GM23338 (cell line): ENCODE measurements at places on chromosomes 6 and 20. TPM values are rescaled to one million over a fixed set of nuclear protein-coding genes. Genes with fewer than 3 reads are reported as not detected.

DNA sequence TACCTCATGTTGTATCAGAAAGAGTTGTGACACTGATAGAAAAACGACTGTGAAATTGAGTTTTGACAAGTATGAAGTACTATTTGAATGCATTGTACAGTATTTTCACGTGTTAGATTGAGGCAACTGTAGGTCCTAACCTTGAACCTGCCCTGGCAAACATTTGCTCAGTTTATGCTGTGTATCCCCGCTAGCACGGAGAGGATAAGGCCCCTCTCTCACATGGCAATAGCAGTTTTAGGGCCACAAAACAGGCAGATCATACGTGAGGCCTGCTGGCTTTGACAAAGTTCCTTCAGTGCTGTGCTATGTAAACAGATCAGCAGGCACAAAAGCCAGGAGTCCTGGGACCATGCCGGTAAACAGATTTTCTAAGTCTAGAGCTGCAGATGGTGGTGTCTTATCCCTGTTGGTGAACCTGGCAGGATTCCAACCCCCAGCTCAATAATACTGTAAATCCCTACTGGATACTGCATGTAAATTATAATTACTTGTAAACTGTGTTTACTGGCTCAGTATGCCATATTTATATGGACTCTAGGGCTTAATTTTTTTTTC, 23.8 kb upstream of the FAM217A start:
- DNase-seq, result no peak

GRCh38 chr20:62391165-62392076, 4.5 kb downstream of the RPS21 start:
- no peak for DNase-seq

GRCh38 chr6:107290491-107290890, 168.9 kb downstream of the PDSS2 start:
- peak; percentile 29 for DNase-seq

PRDM13 gene
- polyA plus RNA-seq, result 0.08 TPM in 1 of 2 replicates, not detected in the other

PCSK2 gene
- polyA plus RNA-seq, result 0.37 and 0.68 TPM in 2 replicates

NEU1 gene
- polyA plus RNA-seq, result 31.4 and 32.3 TPM in 2 replicates

DNA sequence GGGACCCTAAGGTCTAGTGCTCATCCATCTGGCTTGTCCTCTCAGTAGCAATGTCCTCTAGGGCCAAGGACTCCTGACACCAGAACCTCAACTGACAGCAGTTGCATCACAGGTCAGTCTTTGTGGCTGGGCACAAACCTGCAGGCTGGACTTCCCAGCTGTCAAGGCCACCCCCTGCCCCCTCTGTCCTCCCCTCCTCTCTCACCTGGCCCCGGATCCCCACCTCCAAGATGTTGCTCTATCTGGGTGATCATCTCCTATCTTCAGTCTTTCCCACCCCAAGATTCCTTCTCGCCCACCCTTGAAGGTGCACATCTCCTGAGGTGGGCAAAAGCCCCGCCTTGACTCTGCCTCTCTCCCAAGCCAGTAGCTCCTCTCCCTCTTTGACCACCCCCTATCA, 131.8 kb upstream of the SRSF6 start:
- DNase-seq, result no peak

GRCh38 chr6:1315560-1316386, 3.9 kb downstream of the FOXQ1 start:
- DNase-seq, result peak; percentile 21

DNA sequence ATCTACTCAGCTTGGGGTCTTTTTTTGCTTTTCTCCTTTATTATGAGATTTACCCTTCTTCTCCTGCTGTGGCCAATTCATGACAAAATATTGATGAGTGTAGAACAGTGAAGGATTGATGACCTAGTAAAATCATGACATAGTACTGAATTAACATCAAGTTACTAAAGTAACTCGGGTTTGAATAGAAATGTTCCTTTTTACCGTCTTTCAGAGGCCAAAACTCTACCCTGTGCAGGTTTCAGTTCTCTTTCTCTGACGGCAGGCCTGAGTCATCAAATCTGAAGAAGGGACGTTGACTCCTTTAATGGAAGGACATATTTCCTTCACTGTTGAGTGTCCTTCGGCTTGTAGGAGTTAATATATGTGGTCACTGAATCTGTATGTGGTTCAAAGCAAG, 80.7 kb downstream of the RREB1 start:
- no peak for DNase-seq

FAM217A gene
- polyA plus RNA-seq, result not detected in 2 replicates

DNA sequence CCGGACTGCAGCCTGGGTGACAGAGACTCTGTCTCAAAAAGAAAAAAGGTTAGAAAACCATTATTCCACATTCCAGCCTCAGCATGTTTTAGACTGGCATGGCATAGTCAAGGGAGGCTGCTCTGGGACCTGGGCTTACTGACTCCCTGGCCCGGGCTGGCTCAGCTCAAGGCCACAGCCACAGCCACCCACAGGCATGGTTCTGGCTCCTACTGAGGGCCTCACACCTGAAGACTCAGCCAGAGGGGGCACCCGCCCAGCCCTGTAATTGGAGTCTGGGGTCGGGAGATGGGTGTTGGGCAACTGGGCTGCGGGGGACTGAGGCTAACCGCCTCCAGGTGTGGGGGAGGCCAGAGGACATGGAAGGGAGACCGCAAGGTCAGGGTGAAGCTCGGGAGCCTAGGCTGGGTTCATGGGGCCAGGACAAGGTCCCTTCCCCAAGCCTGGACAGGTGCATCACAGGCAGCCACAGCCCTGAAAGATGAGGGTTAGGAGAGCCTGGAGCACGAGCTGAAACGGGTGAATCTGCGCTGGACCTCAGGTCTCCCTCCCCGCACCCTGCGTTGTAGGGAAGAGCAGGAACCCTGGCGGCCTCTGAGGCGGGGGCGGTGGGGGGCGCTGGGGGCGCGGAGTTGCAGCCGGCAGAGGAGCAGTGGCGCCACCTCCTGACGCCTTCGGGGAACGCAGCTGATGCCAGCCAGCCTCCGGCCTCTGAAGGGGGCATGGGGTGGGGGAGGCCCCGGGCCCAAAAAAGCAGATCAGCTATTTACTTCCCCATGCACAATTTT, 67.7 kb upstream of the SRSF6 start:
- DNase-seq, result no peak

DNA sequence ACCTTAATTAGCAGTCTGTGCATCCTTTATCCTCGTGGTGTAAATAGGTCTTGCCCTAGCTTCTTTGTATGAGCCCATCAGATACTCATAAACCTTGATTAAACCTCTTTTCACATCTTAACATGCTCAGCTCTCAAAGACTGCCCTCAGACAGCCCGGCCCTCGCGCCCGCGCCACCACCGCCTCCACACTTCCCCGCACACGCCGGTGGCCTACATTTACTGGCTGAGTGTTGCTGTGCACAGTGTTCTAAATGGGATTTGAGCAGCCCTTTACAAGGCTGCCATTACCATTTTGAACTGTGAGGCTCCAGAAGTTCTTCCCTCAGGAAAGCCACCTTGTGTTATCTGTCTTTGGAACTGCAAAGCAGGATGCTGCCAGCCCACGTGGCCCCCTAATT, 63.0 kb upstream of the INSM1 start:
- DNase-seq, result no peak

- DNase-seq, result no peak
Measured at GRCh38 chr6:40256831-40257230, 322.6 kb upstream of the MOCS1 start.

GRCh38 chr6:1593286-1593957, 16.3 kb upstream of the FOXC1 start:
- DNase-seq, result no peak

PMEPA1 gene
- 13.5 and 15.4 TPM in 2 replicates for polyA plus RNA-seq

DNA sequence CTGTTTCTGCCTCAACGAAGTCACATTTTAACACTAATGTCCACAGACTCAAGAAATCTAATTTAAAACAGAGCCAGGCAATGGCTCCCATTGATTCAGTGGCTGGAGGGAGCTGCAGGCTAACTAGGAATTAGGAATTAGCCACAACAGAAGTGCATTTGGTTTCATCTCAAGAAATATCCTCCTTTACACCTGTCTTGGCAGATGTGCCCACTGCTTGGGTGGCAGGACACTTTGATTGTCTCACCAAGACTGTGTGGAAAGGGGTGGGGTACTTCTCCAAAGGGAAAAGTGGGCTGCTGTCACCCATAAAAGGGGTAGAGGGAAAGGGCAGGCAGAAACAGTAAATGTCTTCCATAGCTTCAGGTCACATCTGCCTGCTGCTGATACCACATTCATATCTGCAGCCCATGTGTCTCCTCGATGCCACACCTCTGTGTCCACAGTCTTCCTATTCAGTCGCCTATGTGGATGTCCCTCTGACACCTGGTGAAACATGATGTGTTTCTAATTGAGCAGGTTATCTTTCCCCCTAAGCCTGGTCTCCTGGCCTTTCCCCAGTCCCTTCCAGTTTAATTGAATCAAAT, 10.9 kb upstream of the OSER1 start:
- no peak for DNase-seq

DNA sequence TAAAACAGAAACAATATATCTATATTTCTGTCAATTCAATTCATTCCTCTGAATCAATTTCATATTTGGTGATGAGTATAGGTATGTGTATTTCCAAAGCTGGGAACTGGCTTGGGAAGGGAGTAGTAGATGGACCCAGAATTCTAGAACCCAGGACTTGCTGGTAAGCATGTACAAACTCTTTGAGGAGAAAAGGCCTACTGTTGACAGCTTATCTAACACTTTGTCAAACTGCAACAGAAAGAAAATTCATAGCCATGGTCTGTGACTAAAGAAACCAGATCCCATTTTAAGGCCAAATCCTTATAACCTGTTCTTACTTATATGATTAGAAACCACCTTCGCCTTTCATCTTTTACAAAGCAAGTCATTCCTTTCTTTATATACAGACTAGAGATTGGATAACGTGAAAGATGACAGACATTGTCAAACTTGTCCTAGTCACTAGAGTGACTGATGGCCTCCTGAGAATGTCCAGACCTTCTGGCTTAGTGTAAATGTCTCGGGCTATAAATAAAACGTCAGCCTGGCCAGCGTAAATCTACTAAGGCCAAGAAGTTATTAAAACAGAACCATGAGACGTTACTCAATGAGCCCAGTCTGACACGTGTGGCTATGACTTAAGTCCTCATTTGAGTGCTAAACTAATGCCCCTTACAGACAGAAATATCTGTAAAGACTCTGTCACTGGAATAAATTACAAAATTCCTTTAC, 152.3 kb downstream of the ALDH8A1 start:
- DNase-seq, result no peak

GRCh38 chr6:47180633-47181032, 129.1 kb downstream of the TNFRSF21 start:
- DNase-seq, result no peak

PPP1R16B gene
- polyA plus RNA-seq, result 1.5 and 1.6 TPM in 2 replicates

DNA sequence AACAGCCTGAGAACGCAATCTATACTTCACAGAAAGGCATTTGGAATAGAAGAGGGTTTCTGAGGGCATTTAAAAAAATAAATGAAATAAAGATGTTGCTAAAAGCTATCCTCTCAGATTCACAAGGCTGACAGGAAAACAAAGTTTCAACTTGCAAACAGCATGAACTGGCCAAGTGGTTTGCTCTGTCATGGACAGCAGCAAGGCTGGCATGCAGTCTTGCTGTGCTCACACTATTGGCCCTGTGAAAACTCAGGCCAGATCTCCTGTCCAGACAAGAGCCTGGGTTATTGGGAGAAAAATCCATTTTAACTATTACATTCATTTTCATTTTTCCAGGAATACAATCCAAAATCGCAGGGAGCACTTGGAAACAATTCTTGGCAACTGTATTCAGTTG, 506.2 kb upstream of the SLC35B3 start:
- no peak for DNase-seq
